ENCODE measurements at places on chromosomes 2 and 18. TPM values are rescaled to one million over a fixed set of nuclear protein-coding genes. Genes with fewer than 3 reads are reported as not detected.
A peak's percentile ranks its signal among the peaks of the same experiment; 100 is the strongest.

CDCA7 gene
- 0.33 TPM for total RNA-seq

TUBA4A gene
- 25.9 TPM for total RNA-seq

GRCh38 chr18:11689669-11690565 lies 853 bp downstream of the GNAL start:
- DNase-seq, result no peak

DNA sequence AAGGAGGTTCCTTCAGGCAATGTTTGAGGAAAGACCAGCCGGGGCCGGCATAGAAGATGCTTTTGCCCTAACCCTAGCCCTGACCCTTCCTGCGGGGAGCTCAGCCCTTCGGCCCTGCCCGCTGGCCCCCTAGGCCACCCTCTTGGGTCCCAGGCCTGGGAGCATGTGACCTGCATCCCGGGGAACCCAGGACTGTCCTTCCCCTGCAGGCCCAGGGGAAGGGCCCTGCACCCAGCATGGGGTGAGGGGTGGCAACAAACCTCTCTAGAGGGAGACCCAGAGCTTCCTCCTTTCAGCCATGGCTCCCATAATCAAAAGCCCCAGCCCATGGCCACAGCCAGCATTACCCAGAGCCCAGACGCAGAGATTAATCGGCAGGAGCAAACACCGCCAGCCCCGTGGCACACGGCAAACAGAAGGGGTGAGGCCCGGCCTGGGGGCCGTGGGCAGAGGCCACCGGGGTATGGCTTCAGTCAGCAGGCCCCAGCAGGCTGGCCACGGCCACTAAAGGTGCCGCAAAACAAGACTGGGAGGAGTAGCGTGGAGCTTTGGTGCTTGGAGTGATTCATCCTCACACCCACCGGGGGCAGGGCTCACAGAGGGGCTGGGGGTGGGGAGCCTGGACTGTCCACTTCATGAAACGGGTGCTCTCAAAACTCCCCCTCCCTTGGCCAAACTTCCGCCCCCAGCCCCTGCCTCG lies 61.6 kb upstream of the HPCAL1 start:
- peak; percentile 78 for DNase-seq

DNA sequence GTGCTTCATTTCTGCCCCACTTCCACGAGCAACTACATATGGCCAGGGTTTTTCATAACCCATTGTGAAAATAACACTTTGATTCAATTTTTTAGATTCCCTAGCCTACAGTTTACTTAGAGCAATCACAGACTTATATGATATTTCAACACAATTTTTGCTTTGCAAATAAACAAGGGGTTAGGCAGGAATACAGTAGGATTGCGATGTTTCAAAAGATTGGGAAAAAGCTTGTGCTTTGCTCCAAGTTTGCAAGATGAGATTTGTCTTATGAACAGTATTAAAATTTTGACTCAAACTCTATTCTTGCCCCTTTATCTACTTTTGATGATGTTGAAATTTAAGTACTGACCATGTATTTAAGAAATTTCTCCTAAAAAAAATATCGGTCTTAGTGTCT lies 814.5 kb upstream of the PIK3C3 start:
- no peak for DNase-seq

Measured in posterior vena cava (tissue), 2 donors.